Stimulated activated CD8-positive, alpha-beta memory T cell treated with anti-CD3 and anti-CD28 coated beads, Interleukin-4, amount 100 ng/mL, for 48 hours (primary cell): ENCODE measurements at places on chromosomes 13 and 19.

- peak; percentile 69 for DNase-seq
Measured at GRCh38 chr19:49331616-49332055, 3.6 kb upstream of the CD37 start.

DNA sequence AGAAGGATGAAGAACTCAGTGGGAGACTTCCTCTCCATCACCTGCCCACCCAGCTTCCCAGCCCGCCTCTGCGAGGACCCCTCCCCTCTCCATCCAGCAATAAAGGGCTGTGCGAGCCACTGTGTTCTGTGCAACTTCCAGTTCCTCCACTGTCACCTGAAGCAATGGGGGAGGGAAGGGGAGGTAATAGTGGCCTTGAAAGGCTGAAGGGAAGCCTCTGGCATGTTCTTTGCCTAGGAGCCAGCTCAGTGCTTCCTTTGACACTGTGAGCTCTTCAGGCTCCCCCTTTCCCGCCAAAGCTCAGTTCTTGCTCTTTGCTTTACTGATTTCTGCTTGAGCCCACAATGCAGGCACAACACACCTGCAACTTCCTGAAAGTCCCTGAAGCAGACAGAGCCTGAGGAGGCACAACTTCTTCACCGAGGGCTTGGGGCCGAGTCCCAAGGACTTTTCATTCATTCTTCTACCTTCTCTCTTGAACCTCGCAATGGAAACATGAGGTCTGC lies 73.2 kb upstream of the DOCK9 start:
- no peak for DNase-seq

DNA sequence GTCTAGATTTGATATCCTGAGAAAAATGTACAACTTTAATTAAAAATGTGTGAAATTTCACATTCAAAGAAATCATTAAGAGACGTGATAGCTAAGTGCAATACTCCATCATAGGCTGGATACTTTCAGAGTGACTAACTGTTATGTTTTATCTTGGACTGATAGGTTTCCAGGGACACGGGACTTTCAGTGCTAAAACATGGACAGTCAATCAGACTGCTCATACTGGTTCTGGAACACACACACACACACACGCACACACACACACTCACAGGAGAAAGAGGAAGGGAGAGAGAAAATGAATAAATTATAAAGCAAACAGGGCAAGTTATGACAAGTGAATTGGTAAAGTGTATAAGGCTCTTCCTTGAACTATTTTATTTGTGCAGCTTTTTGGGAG lies 955.9 kb downstream of the SLITRK5 start:
- DNase-seq: no peak

- peak; percentile 43 for DNase-seq
Measured at GRCh38 chr13:44237276-44237767, 136.3 kb upstream of the SERP2 start.

- no peak for DNase-seq
Measured at GRCh38 chr19:35890113-35890650, 10.2 kb downstream of the NFKBID start.

GRCh38 chr13:37109051-37109678 lies 3.7 kb upstream of the CSNK1A1L start:
- no peak for DNase-seq

GRCh38 chr13:76944456-76944855 lies 3.9 kb upstream of the ACOD1 start:
- no peak for DNase-seq

GRCh38 chr19:815775-816499 lies 5.8 kb downstream of the PLPPR3 start:
- no peak for DNase-seq

DNA sequence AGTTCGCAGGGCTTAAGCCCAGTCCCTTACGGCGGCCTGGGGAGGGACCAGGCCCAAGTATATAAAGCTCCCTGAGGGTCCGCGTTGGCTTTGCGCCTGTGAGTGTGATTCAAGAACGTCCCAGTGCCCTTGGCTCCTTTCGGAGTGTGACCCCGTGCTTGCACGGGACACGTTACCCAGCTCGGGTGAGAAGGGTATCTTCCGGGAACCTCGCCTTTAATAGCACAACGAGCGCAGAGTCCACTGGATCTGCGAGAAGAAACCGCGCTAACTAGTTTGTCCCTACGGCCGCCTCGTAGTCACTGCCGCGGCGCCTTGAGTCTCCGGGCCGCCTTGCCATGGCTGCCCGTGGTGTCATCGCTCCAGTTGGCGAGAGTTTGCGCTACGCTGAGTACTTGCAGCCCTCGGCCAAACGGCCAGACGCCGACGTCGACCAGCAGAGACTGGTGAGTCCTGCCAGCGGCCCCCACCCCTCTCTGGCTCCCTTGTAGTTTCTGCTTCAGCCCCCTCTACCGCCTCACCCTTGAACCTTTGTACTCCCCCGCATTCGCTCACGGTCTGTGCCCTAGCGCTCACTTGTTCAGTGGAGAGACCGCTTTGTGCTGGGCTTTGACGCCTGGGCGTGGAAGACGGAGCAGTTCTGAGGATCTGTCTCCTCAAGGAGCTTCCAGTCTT lies at the start of gene DNAJC15:
DNAJC15 (plus strand) TSS at position 298 of the 675 bp plus-strand sequence; CDS start at position 339, 41 bp downstream.
- peak; percentile 86 for DNase-seq

DNA sequence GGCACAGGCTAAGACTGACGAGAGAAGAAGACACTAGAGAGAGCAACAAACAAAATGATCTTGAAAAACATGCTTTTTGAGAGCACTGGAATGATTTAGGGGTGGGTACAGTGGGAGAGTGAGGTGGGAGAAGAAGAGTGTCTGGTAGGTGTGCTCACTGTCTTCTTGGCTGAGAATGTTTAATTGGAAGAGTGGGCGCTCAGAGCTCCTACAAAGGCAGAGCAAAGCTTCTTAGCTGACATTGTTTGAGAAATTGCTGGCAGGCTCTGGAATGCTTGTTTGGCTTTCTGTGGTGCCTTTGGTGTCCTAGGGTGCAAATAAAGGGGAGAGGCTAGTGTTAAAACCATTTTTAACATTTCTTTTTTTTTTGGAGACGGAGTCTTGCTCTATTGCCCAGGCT lies 1.5 kb upstream of the LIPE start:
- DNase-seq: no peak

DNA sequence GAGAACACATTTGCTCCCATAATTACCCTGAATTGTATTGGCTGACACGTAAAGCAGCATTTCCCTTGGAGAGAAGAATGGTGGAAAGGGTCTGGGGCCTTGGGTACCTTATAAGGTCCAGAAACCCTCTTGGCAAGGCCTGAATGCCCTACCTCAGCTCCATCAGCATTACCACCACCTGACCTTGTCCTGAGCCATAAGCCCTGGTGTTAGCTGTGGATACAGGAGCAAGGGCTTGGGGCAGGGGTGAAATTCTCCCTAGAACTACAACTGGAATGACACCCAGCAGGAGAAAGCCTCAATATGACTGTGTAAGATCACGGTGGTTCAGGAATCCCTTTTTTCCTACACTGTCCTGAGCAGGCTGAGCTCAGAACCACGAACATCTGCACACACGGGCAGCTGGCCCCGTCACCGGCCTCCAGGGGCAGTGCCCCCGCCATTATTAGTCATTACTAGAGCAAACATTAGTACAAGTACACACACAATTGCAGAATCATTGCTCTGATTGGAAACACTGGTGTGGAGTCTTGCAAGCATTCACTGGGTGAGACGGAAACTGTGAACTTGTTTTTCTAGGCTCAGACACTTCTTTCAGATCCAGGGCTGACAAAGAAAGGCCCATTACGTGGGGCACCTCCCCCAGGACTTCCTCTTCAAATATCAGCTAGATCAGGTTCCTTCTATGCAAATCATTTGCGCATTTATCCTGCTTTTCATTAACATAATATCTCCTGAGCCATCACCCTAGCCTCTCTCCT lies 26.8 kb upstream of the MTIF3 start:
- no peak for DNase-seq

- no peak for DNase-seq
Measured at GRCh38 chr19:50823389-50824042, at the start of gene KLK1. KLK1 (minus strand) TSS chr19:50823787; CDS start chr19:50823748, 39 bp downstream.

- peak; percentile 83 for DNase-seq
Measured at GRCh38 chr19:50658441-50659317, 9.4 kb downstream of the C19orf81 start.

DNA sequence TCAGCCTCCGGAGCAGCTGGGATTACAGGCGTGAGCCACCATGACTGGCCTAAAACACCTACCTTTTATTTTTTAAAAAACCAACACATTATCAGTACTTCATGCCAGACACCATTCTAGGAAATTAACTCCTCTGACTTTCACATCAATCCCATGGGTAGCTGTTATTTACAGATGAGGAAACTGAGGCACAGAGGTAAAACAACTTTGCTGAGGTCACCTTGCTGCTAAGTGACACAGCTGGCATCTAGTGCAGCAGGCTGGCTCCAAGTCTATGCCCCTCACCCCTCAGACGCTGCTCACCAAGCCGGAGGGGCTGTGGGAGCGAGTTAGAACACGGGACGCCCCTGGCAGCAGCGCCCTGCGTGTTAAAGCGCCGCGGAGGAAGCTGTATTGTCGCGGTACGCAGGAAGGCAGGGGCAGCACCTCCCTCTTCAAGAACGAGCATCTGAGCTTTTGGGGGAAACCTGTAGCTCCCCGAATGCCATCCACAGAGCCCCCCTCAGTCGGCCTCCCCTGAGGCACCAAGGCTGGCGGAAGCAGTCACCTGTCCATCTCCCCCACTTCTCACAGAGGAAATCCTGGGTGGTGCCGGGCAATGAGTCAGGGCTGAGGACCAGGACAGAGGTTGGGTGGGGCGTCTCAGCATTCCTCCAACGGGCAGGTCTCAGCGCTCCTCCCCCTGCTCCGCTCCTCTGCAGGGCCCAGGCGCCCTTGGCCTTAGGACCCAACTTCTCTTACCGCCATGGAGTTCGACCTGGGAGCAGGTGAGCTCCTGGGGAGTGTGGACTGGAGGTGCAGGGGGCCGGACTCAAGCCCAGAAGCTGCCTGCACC lies at the start of gene C19orf33:
C19orf33 (plus strand) TSS at position 735 of the 835 bp plus-strand sequence; CDS start at position 746, 11 bp downstream.
- DNase-seq: no peak

DNA sequence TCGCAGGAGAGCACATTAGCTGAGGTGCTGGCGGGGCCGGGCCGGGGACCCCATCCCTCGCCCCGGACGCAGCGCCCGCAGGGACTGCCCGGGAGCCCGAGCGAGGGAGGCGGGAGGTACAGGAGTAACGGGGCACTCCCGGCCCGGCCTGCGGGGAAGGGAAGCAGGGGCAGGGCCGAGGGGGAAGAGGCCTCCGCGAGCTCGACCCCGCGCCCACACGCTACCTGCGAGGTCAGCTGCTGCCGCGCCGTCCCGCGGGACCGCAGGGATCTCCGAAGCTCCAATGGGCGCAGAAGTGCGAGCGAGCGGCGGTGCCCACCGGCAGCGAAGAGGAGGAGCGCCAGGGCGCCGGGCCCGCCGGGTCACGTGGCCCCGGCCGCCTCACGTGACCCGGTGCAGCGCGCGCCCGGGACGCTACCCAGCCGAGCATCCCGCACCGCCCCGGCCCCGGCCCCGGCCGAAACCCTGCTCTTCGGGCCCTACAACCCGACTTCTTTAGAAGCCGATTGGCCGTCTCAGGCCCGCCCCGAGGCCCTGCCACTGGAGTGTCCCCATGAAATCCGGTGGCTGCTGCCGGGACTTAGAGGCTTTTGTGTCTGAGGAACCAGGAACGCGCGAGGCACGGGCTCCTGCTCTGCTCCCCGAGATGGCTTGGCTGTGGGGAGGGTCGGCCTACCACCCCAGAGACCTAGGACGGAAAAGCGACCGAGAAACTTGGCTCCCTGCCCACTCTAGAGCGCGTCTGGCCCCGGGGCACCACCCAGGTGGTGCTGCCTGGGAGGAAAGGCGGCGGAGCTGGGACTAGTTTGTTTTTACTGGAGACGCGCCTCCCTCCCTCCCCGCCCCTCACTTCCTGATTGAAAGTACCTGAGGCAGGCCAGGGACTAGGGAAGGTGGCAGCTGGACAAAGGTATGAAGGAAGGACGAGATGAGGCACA lies at the start of gene RCBTB1:
RCBTB1 (minus strand) TSS at position 339 of the 938 bp plus-strand sequence. CDS start 18,279 bp downstream, outside the sequence.
- peak; percentile 74 for DNase-seq

- DNase-seq: no peak
Measured at GRCh38 chr13:81051873-81052272, 710.9 kb upstream of the SPRY2 start.

GRCh38 chr19:34284505-34284904 lies 30.2 kb downstream of the GARRE1 start:
- DNase-seq: no peak

DNA sequence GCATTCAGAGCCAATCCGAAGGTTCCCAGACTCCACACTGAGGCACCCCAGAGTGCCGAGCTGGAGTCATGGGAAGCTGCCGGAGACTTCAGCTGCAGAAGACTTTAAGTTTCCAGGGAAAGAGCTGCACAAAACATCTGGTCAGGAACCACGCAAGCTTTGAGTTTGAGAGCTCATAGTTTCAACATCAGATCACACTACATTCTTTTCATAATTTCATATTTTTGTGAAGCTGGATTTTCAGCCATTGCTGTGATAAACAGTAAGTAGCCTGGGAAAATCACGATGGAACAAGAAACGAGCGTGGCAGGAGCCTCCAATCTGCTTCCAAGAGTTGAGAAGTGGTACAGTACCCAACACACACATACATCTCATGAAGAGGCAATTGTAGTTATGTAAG lies 25.5 kb upstream of the ATP12A start:
- no peak for DNase-seq

DNA sequence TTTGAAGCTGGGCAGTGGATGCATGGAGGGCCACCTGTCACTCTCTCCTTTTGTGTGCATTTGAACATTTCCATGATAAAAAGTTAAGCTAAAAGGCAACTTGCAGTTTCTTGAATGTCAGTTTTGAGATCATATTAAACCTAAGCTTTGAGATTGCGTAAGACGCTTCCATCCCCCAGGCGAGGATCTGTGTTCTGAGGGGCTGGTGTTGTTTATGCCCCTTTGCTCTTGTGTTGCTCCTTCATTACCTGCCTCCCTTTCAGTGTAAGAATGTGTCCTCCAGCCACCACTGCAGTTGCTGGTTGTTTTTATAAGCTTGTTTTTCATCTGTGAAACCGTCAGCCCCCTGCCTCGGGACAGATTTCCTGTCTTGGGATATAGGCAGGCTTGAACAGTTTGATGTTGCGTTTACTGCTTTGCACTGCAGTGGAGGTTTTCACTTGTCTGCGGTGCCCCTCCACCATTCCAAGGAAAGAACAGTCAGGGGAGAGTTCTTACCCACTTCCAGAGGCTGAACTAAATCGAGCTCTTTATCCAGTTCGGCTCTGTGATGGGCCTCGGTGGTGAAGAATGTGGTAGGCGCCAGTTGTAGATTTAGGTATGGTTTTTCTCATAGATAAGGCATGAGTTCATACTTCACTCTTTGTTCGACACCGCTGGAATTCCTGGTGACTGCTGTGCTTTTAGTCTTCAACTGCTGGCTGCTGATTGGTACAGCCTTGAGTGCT lies 96.8 kb downstream of the ARHGEF7 start:
- no peak for DNase-seq

DNA sequence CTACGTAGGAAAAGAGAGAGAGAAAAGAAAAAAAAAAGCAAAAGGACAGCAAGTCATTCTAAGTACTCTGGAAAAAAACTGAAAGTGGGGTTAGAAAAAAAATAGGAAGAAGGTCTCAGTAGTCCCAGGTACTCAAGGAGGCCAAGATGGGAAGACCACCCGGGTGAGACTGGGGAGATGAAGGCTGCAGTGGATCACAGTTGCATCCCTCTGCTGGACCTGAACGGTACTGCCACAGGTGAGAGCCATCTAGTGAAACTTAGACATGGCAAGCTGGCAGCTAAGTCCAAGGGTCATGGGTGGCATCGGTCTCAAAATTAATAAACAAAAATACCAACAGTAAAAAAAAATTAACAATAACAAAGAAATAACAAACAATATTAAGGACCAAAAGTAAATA lies 41.0 kb upstream of the ZNF91 start:
- DNase-seq: peak; percentile 38

- DNase-seq: no peak
Measured at GRCh38 chr19:41350735-41351338, 2.9 kb downstream of the TGFB1 start.
